ENCODE measurements at places on chromosomes 2 and 18.
A peak's percentile ranks its signal among the peaks of the same experiment; 100 is the strongest.

DNA sequence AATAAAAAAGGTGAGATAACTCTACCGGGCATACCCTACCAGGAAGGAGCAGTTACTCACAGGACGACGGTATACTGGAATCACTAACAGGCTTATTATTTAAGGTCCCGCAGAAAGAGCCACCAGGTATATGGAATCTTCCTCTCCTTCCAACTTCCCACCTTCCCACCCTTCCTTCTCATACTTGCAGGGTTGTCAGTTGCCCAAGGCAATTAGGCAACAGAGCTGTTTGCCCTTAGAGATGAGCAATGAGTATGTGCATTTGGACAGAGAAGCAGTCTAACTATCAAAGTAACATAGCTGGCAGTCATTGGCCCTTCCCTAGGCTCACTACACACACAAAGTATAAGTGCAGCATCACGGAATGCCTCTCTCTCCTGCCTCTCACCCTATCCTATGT lies 32.1 kb upstream of the EVA1A start:
- DNase-seq, result no peak

DNA sequence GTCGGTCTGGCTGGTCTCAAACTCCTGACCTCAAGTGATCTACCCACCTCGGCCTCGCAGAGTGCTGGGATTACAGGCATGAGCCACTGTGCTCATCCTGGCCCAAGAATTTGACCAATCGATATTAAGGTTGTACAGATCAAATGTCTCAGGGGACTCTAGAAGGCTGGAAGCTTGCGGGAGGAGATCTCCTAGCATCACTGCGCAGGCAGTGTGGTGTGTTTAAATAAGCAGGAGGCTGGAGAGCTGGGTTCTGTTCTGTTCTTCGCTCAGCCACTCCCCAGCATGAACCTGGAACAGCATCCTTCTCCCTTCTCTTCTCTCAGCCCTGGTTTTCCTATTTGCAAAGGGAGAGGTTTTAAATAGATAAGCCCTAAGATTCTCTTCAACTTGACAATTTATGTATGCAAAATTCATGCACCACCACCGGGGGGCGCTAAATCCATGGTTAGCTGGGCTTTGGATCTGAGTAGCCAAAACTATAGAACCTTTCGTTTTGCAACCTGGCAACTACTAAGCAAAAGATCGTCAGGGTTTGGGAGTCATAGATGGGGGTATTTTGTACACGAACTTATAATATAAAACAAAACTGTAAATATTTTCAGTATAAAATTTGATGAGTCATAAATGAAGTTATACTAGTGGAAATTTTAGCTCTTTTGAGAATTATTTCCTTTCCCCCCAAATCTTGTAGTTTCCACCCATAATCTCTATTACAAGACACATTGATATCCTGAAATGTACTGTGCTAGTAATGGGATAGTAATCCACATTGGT lies 60.6 kb downstream of the SLC16A14 start:
- peak; percentile 92 for DNase-seq

DNA sequence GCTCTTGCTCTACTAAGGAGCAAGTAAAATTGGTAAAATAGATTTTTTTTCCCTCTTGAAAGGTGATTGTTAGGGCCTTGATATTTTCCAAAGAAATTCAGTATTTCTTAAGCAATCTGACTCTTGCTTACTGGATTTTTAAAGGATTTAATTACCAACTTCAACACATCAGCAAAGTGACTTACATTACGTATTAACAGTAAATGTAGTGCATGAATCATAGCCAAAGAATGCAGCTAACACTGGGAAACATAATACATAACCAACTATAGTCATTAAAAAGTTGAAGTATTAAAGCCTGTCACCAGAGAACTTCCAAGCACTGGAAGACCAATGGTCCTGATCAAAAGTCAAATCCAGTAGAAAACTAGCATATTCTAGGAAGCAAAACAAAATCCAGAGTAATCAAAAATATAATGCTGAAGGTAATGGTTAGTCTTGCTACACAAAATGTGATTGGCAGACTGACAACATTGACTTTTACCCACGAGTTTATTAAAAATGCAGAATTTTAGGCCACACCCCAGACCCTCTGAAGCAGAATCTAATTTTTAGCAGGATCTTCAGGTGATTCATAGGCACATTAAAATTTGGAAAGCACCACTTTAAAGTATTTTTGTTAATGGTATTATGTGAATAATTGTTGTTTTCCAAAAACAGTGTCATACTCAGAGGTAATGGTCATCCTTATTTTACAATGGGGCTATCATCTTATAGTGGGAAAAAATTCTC lies 31.8 kb upstream of the CAVIN2 start:
- DNase-seq, result no peak

DNA sequence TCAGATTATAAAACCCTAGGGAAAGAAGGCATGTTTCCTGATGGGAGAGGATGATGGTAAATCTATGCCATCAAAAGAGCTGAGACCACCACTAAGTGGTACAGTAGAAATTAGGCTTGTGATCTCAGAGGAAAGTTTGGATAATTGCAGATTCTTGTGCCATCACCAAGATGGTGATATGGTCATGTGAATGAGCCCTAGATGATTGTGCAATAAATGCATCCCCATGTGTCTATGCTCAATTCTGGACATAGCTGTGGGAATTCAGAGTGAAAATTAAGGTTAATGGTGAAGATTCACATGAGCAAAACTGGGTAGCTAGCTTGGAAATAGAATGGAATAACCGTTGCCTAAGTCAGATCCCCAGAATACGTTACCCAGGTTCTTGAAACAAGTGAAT lies 496.1 kb upstream of the FSIP2 start:
- no peak for DNase-seq

DNA sequence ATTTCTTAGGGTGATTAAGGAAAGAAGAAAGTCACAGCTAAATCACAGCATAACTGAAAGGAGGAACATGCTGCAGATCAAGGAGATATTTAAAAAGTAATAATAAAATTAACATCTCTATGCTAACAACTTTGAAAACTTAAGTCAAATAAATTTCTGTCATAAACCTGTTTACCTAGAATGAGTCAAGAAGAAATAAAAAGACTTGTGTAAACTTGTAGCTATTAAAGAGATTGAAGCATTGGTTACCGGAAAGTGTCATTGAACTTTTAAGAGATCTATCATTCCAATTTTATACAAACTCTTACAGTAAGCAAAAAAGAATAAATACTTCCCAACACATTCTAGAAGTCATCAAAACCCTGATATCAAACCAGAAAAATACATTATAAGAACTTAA lies 520.1 kb upstream of the SYT4 start:
- no peak for DNase-seq

DNA sequence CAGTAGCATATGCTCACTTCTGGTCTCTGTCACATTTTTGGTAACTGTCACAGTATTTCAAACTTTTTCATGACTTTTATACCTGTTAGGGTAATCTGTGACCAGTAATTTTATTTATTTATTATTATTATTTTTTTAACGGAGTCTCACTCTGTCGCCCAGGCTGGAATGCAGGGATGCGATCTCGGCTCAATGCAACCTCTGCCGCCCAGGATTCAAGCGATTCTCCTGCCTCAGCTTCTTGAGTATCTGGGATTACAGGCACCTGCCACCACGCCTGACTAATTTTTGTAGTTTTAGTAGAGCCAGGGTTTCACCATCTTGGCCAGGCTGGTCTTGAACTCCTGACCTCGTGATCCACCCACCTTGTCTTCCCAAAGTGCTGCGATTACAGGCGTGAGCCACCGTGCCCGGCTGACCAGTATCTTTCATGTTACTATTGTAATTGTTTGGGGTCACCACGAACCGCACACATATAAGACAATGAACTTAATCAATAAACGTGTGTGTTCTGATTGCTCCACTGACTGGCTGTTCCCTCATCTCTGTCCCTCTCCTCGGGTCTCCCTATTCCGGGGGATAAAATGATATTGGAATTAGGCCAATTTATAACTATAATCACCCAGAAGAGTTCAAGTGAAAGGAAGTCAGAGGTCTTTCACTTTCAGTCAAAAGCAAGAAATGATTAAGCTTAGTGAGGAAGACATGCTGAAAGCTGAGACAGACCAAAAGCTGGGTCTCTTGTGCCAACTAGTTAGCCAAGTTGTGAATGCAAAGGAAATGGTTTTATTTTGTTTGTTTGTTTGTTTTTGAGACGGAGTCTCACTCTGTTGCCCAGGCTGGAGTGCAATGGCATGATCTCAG lies 22.9 kb downstream of the TGIF1 start:
- DNase-seq, result no peak
